ENCODE measurements at places on chromosomes 6 and 20. TPM values are rescaled to one million over a fixed set of nuclear protein-coding genes. Genes with fewer than 3 reads are reported as not detected.

HDDC2 gene
- total RNA-seq, result 89.6 TPM

KCNB1 gene
- 0.07 TPM for total RNA-seq

ZSCAN16 gene
- 3.0 TPM for total RNA-seq

- DNase-seq, result no peak
Measured at GRCh38 chr20:2801286-2801728, 880 bp upstream of the CPXM1 start.

GRCh38 chr6:109527989-109528388, 45.0 kb upstream of the ZBTB24 start:
- DNase-seq, result no peak

DNA sequence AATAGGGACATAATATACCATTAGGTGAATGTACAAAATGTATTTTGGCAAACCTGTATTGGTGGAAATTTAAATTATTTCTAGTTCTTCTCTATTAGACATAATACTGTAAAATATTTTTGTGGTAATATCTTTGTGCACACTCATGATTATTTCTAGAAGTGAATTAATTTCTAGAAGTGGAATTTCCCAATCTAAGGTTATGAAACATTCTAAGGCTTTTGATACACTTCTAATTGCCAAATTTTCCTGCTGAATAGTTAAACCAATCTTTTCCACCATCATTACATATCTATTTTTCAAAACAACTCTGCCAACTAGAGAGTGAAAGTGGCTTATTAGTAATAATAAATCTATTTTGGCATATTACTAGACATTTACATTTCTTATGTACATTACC, 1.8 kb upstream of the CCND3 start:
- no peak for DNase-seq

DNA sequence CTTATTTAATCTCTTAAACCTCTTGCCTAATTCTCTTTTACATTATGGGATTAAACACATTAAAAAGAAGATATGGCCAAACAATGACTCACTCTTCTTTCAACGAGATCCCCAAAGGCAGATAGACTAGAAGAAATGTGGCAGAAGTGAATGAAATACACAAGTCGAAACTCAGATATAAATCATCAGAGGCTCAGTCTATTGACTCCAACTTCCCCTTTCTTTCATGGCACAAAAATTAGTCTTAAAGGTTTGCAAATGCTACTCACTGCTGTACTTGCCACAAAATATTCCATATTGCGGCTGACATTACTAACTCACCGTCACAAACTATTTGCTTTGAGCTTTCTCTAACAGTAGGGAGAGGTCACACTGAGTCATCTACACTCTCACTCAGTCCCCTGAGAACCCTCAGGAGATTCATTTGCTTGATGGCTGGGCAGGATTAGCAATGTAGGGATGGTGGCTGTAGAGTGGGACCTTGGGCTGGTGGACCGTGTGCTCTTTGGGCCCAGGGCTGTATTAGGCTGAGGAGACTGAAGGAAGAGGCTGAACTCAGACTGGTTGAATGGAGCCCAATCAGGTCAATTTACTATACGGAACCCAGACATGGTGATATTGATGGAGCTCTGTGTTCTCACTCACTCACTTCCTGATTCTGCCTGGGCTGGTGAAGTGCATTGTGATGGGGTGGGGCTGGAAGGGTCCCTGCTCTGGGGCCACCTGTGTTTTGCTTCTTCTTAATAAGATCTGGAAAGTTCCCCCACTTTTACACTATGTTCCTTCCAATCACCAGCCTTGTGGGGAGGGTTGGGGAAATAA, 42.8 kb upstream of the UBR2 start:
- peak; percentile 55 for DNase-seq

- DNase-seq, result no peak
Measured at GRCh38 chr20:15619341-15619740, 953.9 kb downstream of the KIF16B start.

DNA sequence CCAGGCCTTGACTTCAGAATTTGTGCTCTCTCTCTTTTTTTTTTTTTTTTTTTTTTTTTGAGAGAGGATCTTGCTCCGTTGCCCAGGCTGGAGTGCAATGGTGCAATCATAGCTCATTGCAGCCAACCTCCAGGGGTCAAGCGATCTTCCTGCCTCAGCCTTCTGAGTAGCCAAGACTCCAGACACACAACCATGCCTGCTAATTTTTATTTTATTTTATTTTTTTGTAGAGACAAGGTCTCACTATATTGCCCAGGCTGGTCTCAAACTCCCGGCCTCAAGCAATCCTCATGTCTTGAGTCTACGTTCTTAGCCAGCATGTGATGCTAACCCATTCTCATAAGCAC, 19.4 kb downstream of the TGM2 start:
- DNase-seq, result no peak

DNA sequence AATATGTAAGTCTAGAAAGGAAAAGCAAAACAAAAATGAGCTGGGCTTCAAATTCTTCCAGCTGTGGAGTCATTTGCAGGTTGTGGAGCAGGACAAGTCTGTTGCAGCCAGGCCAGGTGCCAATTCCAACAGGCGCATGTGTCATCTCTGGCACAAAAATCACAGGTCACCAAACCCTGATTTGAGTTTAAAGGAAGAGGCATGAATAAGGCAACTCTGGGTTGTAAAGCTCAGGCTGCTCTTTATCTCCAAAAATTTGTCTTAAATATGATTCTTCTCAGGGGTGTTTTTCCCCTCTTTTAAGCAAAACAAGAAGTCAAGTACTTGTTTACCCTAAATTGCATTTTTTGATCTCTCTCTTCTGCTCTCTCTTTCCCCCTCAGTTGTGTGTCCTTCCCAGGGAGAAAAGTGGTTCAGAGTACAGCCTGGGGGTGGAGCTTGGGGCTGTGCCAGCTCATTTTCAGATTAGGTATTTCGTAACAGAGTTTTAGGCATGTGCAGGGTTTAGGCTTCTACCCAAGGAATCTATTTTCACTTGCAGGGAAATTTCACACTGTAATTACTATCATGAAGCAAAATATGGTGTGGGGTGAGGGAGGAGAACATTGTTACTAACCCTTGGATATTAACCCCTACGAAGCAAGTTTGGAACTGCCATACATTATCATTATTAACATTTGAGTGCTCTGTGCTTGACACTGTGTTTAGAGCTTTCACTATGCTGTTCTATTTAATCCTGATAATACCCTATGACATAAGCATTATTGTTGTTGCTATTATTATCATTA, 8.3 kb upstream of the NCOA3 start:
- peak; percentile 86 for DNase-seq

DNA sequence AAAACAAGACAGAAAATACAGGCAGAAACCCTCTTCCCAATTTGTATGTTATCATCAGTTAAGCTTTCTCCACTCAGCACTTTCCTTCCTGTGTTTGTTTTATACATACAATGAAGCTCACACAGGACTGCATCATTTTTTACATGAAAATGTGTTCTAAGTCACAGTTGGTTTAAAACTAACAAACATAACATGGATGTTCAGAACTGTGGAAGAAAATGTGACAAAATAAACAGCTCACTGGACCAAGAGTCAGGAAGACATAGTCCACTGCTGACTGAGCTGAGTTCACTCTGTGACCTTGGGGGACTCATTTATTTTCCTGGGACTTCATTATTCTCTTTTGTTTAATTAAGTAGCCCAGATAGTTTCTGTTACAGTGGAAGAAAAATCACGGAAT, 331.5 kb downstream of the SYNE1 start:
- no peak for DNase-seq

DNA sequence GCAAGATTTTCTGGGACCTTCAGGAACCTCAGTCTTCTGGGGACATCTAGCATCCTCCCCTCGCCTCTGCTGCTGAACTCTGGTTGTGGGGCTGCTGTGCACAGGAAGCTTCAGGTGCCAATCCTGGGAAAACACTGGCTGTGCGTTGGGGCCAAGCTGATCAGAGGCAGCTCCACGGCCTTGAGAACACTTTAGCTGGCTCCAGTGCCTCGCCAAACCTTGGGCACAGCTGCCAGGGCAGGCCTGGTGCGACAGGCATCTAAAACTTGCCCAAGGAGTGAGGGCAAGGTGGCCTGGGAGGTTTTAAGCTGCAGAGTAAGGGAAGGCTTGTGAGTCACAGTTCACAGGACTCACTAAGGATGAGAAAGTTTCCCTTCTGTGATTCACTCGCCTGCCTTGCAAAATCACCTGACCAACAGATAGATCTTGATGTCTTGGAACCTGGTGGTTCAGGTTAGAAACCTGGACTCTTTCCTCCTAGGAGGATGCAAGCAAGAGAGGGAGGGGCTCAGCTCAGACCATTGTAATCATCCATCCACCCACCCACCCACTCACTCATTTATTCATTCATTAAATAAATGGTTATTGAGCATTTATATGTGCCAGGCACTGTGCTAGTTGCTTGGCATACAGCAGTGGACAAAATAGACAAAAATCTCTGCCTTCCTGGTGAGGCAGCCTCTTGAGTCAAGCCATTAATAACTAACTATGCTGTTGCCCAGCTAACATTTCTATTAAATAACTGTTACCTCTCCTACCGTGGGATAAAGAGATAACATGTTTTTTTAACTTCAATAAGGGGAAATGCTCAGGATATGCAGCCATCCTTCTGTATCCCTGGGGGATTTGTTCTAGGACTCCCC, 2.5 kb upstream of the SPATS1 start:
- DNase-seq, result no peak

DNA sequence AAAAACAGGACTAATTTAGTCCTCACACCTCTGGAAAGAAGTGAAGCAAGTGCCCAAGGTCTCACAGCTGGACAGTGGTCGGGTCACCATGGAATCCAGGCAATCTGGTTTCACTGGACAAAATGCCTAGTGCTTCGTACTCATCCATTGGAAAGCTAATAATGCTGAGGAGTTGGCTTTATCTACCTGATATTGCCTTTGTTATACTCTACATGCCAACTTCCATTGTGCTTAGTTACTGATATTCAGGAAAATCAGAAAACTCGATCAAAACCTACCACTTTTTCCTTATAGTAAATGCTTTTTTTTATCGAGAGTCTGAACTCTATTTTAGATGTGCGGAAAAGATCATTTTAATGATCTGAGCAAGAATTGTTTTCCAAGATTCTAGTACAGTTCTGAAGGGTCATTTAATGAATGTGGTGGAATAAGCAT, 966 bp downstream of the CFAP206 start:
- no peak for DNase-seq

GRCh38 chr6:128860782-128861181, 22.2 kb upstream of the LAMA2 start:
- no peak for DNase-seq

GRCh38 chr20:47262008-47262364, 94.5 kb downstream of the ZMYND8 start:
- no peak for DNase-seq

DNA sequence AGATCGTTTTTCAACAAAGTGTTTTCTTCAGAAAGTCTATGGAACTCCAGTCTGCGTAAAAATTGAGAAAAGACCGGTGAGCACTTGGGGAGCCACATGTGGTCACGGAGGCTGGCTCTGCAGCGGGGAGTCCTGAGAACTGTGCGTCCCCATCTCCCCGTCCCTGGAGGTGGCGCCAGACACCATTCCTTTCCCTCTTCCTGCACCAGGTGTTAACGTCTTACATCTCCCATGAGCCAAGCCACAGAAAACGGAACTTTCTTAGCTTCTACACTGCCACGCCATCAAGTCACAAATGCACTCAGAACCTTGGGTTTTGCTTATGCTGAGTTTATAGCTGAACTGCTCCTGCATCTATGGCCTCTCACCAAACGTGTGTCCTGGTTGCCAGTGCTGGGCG, 62.6 kb downstream of the GINS1 start:
- DNase-seq, result peak; percentile 80

DNA sequence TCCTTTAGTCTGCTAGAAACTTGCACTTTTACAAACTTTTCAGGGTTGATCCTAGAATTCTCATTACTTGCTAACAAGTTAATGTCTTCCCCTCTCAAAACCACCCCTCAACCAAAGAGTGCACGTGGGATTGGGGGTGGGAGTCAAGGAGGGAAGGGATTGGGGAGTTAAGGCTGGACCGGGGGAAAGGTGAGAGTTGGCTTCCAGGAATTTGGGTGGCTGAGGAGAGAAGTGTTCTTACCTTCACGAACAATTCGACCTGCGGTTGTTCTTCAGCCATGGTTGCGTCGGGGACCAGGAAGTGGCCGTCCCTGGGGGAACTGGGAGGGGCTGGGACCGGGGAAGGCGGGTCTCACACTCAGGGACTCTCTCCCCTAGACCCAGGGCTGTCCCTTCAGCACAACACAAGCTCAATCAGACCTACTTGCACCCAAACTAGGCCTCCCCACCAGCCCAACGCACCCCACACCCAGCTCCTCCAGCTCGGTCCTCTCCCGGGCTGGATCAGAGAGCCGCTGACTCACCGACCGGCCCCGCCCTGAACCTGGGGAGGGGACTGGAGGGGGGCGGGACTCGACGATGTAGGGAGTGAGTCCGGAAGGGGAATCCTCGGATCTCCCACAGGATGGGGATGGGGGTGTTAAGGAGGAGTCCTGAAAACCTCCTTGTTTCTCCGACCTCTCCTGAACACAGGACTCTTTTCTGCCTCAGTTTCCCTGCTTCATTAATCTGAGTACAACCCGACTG, at the start of gene CLIC1:
CLIC1 (minus strand) TSS at position 510 of the 747 bp plus-strand sequence; CDS start at position 280, 230 bp downstream.
- DNase-seq, result peak; percentile 95

DNA sequence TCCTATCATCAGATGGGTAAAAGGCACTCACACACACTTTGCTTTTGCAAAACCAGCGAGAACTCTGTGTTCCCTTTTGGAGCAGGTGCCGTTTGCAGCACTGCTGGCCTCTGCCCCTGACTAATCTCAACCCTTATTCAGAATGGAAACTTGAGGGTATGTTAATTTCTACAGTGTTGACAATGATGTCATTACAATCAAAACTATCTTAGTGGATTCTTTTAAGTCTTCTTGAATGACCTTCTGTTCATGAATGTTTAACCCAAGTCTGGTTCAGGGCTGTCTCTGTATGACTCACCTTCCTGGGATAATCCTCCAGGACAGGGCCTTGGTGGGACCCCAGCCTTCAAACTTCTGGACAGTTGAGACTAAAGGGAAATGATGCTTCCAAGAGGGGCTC, 197.9 kb downstream of the CDH4 start:
- DNase-seq, result no peak

GRCh38 chr6:40906759-40907158, 132.3 kb downstream of the UNC5CL start:
- no peak for DNase-seq

GRCh38 chr6:30915591-30915946, 1.5 kb downstream of the VARS2 start:
- peak; percentile 78 for DNase-seq

DNA sequence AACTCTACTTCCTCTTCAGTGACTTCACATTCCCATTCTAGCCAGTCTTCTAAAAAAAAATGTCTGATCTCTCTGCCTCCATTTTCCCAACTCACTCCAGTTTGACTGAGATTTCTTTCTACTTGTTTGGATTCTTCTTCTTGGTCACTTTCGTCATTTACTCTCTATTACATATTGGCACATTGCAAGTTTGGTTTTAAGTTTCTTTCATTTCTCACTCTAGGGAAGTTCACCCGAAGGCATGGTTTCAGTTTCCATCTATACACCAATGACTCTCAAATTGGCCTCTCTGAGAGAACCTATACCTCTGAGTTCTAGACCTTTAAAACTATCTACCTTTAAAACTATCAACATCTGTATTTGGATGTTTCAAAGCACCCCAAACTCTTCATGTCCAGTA, 51.3 kb downstream of the CD109 start:
- peak; percentile 67 for DNase-seq
